ENCODE measurements at places on chromosomes 5 and 9. TPM values are rescaled to one million over a fixed set of nuclear protein-coding genes. Genes with fewer than 3 reads are reported as not detected.

- DNase-seq = no peak
These were observed 65.1 kb upstream of the IL33 start for GRCh38 chr9:6150483-6150882.

Gene PCDHGB7
- 15.4 TPM for total RNA-seq

Gene SCGB3A1
- total RNA-seq = not detected

Gene IFNA2
- total RNA-seq = not detected
